ENCODE measurements at places on chromosomes 1 and 21. TPM values are rescaled to one million over a fixed set of nuclear protein-coding genes. Genes with fewer than 3 reads are reported as not detected.
A peak's percentile ranks its signal among the peaks of the same experiment; 100 is the strongest.

The GPR37L1 gene
- not detected for total RNA-seq

- DNase-seq, result peak; percentile 66
Observed at GRCh38 chr1:168408884-168409283, 128.2 kb downstream of the TBX19 start.

The FMO5 gene
- 0.31 TPM for total RNA-seq

DNA sequence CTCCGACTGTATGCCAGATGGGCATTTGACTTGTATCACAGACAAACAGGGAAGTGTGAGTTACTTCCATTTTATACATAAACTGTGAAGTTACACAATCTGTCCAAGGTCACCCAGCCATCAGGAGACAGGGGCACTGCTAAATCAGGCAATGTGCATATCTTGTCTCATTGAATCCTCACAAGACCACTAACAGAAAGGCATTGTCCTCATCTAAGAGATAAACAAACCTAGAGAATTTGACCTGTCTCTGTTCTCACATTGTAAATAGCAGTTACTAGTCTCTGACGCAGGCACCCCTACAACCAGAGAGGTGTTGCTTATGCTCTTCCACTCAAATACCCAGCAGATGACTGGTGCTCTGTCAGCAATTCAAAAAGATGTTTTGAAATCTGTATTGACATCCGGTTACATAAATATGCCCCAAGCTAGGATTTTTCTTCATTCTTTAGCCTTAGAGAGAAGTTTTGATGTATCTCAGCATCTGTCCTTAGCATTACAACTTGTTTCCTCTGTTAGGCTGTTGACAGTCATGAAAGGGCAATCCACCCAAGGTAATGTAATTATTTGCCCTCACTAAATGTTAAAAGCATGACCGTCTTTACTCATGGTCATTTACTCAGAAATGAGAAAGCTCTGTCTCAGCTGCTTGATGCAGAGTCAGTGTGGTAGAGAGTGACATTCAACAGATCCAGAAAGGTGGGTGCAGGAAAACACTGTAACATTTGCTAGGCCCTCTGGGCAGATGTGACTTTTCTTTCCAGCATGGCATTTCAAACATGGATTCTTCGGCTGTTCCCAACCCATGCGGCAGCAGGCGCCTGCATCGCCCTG, 51.9 kb upstream of the ZNF326 start:
- no peak for DNase-seq

The LYPD8 gene
- total RNA-seq, result not detected

GRCh38 chr1:3245344-3245743, 176.3 kb downstream of the PRDM16 start:
- DNase-seq, result no peak

The TNFRSF18 gene
- total RNA-seq, result 52.5 TPM

All from activated naive CD8-positive, alpha-beta T cell treated with anti-CD3 and anti-CD28 coated beads for 36 hours (primary cell).